Type B pancreatic cell (in vitro differentiated cells): ENCODE measurements at places on chromosomes 4 and X. TPM values are rescaled to one million over a fixed set of nuclear protein-coding genes. Genes with fewer than 3 reads are reported as not detected.

Gene TMEM156
- not detected in 2 replicates for total RNA-seq

Gene SPATA18
- 17.0 and 40.4 TPM in 2 replicates for total RNA-seq

Gene GAGE12H
- not detected in 2 replicates for total RNA-seq

Gene ACTRT1
- not detected in 2 replicates for total RNA-seq

Gene PCDH7
- 93.8 and 95.9 TPM in 2 replicates for total RNA-seq

DNA sequence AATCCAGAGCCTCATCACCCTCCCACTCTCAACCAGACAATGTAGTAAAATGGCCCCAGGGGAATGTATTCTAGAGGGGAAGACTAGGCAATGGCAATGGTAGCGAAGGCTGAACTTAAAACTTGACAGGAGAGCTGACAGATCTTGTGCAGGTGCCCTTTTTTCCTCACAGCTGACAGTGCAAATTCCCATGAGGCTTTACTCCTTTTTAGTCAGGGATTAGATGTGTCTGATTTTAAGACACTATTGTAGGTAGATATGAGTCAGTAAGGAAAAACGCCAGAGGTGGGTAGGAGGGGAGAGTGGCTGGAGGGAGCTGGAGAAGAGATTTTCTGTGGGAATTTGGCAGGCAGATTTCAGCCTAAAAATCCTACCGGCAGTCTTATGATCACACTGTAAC lies 10.7 kb downstream of the CAPN6 start:
- peaks cover 14% of the 10 kb centered on the region for H3K4me1 ChIP-seq
- H3K27ac ChIP-seq: no peak overlapping the region
- peaks cover 6% of the 10 kb centered on the region for H3K36me3 ChIP-seq
- no peak for DNase-seq
- no peaks in the 10 kb centered on the region for H3K27me3 ChIP-seq

DNA sequence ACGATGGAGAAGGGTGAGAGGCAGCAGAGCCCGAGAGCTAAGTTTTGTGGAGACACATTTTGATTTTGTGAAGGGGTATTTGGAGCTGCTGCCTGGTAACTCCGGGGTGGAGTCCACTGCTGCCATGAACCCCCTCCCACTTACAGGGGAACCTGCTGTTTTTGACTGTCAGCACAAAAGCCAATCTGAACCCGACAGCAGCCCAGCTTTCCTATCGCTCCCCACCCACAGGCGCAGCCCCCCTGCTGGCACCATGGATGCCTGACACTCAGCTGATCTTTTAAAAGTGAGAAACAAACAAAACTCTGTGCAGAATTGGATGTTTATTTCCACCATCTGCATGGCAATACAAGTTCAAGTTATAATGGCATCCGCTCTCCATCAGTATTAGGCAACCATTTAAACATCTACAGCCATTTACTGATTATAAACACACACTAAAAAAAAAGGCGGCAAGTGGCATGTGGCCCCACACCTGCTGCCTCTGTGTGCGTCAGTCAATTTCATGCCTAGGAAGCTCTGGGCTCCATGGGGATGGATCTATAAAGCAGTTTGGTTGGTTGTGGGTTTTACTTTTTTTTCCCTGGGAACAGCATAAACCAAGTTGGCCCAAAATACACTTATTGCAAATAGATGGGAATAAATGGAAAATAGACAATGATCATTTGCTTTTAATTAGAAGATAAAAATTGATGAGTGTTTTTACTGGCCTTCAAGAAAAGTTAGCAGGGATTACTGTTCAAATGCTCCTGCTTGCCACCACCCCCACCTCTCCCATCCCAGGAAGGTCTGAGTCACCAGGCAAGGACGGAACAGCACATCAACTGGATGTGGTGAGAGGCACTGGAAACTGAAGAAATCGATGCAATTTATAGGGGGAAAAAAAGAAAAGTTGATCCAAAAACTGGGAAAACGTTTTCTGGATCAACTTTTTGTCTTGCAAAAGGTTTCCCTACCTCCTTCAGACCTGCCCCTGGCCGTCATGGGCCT lies 46.0 kb downstream of the SEPSECS start:
- H3K36me3 ChIP-seq: no peaks in the 10 kb centered on the region
- H3K4me3 ChIP-seq: no peak overlapping the region

DNA sequence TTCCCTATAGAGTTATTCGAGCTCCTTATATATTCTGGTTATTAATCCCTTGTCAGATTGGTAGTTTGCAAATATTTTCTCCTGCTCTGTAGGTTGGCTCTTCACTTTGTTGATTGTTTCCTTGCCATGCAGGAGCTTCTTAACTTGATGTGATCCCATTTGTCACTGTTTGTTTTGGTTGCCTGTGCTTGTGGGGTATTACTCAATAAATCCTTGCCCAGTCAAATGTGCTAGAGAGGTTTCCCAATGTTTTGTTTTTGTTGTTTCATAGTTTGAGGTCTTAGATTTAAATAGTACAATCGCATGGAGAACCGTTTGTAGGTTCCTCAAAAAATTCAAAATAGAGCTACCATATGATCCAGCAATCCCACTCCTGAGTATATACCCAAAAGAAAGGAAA lies 2.3 kb upstream of the SYTL5 start:
- no peak overlapping the region for H3K4me3 ChIP-seq
- H3K4me1 ChIP-seq: peaks cover 4% of the 10 kb centered on the region

DNA sequence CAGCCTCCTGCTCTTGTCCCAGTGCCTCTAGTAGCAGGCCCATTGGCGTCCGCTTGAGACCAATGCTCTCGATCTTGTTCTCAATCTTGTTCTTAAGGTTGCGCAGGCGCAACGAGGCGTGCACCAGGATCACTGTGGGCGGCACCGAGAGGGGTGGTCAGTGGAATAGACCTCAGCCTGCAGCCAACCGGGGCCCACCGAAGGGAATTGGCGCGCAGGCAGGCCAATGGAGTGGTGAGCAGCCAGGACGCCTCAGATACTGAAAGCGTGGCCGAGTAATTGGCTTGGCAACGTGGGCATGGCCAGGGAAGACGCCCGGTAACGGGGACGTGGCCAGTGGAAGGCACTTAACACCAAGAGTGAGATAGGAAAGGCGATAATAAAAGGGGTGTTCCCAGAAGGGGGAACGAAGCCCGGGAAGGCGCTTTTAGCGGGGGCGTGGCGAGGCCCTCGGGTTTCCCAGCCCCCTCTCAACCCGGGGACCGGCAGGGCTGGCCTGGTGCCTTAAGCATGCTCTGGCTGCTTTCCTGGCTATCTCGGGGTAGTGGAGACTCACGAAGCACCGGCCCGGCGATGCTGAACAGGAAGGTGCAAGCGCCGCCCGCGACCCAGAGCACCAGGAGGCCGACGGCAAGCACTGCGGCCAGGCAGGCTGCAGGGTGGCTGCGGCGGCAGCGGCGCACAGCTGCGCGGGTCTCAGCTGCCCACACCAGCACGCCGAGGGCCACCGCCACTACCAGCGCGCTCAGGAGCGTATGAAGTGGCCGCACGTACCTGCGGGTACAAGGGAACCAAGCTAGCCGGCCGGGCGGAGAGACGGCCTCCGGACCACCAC lies 1.7 kb downstream of the PRAF2 start:
- H3K27me3 ChIP-seq: no peaks in the 10 kb centered on the region
- peak overlapping the region; percentile 72 for H3K4me3 ChIP-seq
- H3K4me1 ChIP-seq: no peaks in the 10 kb centered on the region
- peak overlapping the region; percentile 50 for H3K27ac ChIP-seq
- H3K36me3 ChIP-seq: no peaks in the 10 kb centered on the region

DNA sequence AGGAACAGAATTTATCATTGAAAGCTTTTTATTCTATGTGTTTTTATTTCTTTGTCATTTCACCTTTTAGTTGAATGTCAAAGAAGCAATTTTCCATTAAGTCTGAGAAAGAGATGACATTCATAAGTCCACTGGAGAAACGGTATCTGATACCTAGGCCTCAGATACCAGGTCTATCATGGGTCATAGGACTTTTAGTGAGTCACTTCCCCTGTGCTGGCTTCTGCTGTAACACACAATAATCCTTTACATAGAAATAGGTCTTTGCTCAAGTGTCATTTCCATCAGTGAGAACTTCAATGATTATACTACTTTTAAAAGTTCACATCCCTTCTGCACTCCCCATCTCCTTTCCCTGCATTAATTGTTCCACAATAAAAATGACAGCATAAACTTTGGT lies 125.5 kb upstream of the ARMCX2 start:
- no peak for DNase-seq
- no peak overlapping the region for H3K4me3 ChIP-seq
- H3K27ac ChIP-seq: no peak overlapping the region
- H3K27me3 ChIP-seq: no peaks in the 10 kb centered on the region
- H3K36me3 ChIP-seq: no peaks in the 10 kb centered on the region

DNA sequence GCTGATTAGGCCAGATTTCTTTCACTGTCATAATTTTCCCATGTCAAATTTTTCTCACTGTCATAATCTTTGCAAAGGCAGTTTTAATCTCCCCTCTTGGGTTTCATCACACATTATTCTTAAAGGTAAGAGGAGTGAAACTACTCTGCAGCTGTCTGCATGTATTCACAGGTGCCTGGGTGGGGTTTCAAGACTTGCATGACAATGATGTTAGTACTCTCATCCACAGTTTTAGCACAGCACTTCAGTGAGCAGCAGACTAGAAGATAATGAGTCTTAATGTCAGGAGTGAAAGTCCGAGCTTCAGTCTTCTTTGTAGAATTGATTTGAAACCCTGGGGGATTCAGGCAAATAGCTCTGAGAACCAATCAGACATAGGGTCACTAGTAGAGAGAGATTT lies 182.5 kb upstream of the GALNT7 start:
- peaks cover 22% of the 10 kb centered on the region for H3K4me1 ChIP-seq
- peaks cover 11% of the 10 kb centered on the region for H3K36me3 ChIP-seq
- H3K27ac ChIP-seq: peak overlapping the region; percentile 76
- H3K27me3 ChIP-seq: no peaks in the 10 kb centered on the region
